ENCODE measurements at places on chromosomes 2 and 18.

- DNase-seq = no peak
These were observed 339.7 kb upstream of the SLC14A2 start for GRCh38 chr18:45275367-45276113.

DNA sequence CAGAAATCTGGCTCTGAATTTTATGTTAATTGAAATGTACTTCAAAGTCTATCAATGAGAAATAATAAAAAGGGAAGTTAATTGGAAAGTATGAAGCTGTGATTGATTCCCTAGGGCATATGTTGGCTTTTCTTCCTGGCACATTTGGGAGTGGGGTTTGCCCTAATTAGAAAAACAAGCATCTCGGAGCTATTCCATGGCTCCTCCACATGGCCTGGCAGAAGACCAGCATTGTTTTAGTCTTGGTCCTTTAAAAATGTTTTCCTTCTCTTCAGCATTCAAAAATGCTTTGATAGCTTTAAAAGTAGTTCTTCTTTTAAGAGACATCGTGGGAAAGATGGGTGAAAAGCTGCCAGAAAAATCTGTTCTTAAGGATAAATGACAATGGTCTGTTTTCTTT lies 445.5 kb upstream of the PKDCC start:
- DNase-seq = no peak

DNA sequence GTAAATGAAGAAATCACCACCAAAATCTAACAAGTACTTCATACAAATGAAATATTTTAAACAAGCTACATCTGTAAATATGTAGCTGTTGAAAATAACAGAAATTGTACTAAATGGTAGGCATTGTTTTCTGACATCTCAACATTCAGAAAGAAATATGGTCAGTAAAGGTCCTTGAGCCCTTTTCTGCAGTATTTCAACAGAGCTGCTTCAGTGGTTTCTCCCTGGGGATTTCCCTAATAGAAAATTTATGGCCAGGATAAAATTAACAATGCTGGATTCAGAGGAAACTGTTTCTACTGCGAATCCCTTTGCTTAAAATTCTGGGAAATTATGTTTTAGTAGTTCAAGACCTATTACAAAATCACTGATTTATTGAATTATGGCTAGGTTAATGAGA lies 256.6 kb downstream of the PIEZO2 start:
- no peak for DNase-seq

- no peak for DNase-seq
These were observed 109.4 kb downstream of the AOX1 start for GRCh38 chr2:200695191-200695590.

DNA sequence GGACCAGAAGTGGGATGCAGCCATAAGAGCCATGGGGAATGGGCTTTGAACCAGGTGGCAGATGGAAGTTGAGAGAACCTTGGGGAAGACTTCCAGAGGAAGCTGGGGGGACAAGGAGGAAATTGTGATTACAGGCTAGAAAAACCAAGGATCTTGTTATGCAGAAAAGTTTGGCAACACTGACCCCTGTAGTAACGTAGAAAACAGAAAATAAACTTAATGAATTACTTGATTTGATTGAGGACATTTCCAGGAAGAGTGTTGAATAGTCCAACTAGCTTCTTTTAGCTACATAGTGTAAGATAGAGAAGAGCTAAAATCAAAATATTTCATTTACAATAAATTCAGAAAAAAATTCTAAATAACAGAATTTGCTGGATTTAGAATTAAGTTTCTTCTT lies 91.9 kb upstream of the GPC1 start:
- no peak for DNase-seq

All from T-helper 22 cell (primary cell).